ENCODE measurements at places on chromosomes 7 and 10.

GRCh38 chr7:70795948-70796347, 336.0 kb upstream of the GALNT17 start:
- no peak for DNase-seq

DNA sequence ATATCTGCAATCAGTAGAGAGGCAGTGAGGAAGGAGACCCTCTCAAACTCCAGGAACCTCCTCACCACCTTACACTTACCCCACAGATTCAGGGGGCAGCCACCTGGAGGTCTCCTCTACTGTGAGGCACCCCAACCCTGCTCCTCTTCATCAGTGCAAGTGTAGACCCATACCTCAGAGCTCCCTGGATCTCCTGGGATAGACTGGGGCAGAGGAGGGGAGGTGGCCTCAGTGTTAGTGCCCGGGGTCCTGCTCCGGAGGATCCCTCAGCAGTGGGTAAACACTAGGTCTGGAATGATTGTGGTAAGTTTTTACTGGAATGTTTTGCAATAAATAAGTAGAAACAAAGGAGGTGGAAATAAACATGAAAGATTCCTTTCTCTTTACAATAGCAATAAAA, 31.1 kb downstream of the ANTXRL start:
- no peak for DNase-seq

GRCh38 chr7:116574025-116574822, 49.4 kb downstream of the CAV1 start:
- DNase-seq = no peak

GRCh38 chr7:88183051-88183450, 36.8 kb downstream of the SRI start:
- DNase-seq = no peak

DNA sequence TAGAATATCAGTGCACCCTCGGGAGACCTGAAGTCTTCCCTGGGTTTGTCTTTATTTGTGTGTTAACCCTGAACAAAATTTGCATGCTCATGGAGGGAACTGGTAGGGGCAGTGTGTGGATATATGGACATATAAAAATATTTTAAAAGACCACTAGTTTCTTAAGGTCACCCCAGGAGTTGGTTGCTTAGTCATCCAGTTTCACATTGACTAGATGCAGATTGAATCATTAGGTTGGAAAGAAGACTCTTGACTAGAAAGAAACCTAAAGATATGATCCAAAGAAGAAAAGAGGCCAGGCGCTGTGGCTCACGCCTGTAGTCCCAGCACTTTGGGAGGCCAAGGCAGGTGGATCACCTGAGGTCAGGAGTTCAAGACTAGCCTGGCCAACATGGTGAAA, 137.1 kb downstream of the KAT6B start:
- no peak for DNase-seq

GRCh38 chr10:110190170-110190569, 17.2 kb upstream of the MXI1 start:
- no peak for DNase-seq

DNA sequence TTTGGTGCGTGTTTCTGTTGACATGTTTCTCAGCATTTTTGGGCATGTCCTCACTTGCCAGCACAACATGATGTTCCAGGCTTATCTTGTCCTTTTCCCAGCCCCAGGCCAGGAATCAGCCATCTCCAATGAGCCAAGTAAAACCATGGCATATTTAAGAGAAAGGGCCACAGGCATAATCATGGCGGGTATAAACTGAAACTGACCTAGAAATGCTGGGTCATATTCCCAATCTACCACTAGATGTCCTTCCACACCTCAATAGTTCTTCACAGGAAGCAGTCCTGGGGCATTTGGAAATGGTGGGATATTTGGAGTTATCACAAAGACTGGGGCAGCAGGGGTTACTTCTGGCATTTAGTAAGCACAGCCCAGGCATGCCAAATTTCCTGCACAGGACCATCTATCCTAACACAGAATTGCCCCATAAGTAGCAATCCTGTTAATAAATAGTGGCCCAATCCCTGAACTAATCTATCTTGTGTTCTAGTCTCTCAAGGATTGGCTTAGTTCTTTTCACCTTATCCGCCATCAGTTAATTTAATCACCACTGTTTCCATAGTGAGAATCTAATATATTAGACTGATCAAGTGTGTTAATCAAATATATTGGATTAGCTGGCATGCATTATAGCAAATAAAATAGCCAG, 101.6 kb downstream of the NPSR1 start:
- DNase-seq = no peak

DNA sequence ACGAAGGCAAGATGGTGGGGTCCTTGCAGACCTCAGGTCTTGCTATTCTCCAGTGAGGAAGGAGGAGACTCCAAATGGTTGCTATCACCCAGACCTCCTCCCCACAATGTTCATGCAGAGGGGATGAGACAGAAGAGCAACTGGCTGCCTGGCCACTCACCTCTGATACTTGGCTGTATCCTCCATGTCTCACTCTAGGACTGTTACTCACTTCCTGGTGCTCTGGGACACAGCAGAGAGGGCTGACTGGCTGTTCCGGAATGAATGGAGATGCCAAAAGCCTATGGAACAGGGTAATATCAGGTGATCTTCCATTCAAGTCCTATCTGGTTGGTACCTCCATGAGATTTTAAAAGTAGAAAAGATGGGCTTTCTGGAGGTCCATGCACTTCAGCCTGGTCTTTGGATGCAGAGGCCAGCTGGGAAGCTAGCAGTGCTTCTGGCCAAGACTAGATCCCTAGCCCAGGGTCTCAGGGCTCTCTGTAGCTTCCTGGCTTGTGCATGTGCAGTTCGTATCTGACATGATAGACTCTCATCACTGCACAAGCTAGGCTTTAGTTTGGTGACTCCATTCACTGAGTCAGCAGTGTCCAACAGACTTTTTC, 27.0 kb upstream of the ABI1 start:
- no peak for DNase-seq

DNA sequence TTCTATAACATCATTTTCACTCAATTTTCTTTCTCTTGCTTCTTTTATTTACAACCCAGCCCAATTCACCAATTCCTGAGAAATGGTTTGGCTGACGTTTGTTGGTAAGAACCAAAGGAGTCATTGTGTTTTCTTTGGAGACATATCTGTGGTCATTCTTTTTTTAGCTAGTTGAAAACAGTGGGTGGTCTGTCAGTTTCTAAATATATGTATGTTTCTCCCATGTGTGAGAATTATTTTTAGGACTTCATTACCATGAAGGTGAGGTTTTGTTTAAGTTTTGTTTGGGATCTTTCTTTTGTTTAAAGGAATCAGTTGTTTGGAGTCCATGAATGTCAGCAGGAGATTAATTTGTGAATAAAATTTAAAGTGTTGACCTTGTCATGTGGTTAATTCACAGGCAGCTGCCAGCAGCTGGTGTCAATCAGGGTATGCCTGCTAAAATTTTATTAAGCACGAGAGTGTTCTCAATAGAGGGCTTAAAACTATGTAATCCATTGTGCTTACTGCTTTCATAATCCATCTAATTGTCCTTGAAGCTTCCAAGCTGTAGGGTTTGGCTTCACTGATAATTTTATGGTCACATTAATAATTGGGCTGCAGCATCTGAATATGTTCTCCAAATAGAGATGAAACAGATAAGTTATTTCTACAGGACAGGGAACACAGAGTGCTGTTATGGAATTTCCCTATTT, 38.7 kb downstream of the INSYN2A start:
- no peak for DNase-seq

DNA sequence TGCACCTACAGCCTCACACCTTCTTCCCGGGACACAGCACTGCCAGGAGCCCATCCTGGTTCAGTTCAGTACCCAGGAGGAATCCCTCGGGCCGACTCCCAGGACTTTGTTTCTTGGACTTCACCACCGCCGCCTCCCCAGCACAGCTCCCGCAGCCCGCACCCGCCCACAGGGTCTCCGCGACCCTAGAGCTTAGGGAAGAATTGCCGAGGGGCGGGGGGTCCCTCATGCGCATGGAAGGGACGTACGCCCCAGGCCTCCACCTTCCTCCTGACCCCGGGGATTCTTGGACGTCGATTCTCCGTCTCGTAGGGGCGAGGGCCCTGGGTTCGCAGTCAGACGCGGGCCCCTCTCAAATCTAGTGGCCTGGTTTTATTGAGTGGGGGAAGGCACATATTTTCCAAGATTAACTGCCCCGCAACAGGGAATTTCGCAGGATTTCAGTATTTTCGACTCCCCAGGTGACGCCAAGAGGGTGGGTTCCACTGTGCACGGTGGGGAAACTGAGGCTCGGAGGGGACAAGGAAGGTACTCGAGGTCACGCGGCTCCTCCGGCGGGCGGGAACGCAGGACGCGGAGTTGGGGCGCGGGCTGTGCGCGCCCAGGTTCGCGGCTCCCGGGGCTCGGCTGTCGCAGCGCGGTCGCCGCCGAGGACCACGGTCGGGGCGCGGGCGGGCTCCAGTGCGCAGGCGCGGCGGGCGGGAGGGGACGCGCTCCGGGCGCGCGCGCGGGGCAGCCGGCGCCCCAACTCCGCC, at the start of gene ADCY1:
Gene ADCY1, plus strand, starts transcription at position 708 of the 755 bp plus-strand sequence. CDS start 176 bp downstream, outside the sequence.
- DNase-seq = no peak

DNA sequence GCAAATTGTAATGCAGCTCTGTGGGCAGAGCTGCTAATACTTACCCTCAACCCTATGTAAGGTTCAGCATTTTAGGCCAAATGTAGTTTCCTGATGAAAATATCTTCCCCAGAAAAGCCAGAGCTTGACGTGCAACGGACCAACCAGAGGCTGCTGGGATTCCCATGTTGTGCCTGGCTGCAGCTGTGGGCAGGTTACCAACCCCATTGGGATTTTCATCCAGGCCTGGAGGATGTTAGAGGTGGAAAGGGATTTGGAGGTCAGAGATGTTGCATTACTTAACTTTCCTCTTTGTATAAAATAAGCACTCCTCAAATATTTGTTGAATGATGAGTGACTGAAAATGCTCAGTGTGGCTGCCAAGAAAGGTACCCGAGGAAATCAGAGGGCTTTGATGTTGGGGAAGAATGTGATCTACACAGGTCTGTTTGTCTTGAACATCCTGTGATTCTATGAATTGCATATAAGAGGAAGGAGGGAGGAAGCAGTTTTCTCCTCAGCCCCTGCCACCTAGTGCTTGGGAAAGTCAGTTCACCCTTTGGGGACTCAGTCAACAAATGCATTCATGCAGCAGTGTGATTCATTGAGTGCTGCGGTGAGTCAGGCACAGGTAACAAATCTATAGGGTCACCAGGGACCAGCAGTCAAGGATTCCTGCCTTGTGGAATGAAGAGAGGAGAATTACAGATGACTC, 487.2 kb downstream of the RPS24 start:
- DNase-seq = peak; percentile 46

GRCh38 chr7:48786951-48787350, 137.4 kb upstream of the CDC14C start:
- DNase-seq = no peak

DNA sequence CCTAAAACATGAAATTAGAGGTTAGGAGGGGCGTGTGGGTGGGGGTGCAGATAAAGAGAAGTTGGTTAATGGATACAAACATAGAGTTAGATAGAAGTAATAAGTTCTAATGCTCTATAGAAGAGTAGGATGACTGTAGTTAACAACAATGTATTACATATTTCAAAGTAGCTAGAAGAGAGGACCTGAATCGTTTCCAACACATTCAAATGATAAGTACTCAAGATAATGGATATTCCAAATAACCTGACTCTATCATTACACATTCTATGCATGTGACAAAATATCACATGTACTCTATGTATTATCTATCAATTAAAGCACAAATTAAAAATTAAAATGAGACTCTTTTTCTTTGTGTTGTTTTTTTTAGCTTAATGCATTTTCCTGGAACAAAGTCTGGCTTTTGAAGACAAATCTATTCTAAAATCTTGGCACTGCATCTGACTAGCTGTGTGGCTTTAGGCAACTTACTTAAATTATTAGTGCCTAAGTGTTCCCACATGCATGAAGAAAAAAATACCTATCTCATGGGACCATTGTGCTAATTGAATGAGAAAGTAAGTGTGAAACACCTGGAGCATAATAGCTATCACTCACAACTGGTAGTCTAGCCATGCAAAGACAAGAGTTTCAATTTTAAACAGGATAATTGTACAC, 75.7 kb downstream of the SEMA3C start:
- DNase-seq = no peak

DNA sequence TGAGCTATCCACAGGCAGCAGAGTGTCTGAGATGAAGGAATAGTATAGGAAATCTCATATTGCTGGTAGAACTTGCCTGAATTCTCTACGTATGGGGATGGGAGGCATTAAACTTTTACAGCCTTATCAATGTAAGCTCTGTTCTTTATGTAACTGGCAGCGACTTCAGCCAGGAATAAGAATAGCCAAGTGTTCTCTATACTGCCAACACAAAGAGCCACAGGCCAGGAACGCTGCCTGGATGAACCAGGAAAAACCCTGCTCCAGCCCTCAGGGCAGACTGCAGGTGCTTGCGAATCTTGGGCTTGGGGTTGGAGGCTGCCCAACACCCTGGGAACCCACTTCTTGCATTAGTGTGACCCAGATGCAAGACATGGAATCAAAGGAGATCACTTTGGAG, 6.1 kb upstream of the OLAH start:
- no peak for DNase-seq

DNA sequence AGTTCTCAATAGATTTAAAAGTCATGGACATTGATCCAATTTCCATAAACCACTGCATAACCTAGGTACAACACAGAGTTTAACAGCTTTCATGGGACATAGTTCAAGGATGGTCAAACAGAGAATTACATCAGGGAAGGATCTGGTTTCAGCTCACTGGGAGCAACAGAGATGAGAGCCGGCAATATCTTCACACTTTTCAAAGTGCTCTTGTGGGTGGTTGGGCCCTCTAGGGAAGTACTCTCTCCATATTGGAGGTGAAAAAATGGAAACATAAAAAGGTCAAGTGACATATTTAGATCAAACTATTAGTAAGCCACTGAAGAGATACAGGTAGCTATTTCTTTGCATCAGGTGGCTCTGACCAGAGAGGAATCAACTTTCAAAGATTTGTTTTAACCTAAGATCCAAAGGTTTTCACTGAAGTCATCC, 61.8 kb upstream of the LRRN3 start:
- no peak for DNase-seq

DNA sequence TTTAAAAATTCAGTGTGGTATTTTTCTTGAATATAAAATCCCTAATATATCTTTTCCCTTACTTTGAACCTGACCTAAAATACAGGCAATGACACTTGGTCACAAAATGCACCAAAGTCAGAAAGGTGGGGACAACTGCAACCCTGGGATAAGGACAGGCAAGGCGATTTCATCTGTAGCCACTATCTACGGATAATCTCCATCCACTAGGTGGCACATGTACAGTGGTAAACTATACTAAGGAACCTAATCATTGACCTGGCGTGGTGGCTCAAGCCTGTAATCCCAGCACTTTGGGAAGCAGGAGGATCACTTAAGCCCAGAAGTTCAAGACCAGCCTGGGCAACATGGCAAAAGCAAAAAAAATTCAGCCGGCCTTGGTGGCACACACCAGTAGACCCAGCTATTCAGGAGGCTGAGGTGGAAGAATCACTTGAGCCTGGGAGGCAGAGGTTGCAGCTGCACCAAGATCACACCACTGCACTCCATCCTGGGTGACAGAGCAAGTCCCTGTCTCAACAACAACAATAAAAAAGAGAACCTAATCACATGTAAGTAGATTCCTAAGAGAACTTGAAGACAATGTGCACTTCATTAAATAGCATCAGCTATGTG, 98.9 kb downstream of the KMT2C start:
- DNase-seq = no peak

- DNase-seq = no peak
These were observed 258.4 kb upstream of the FZD1 start for GRCh38 chr7:91005841-91006240.

All from activated CD8-positive, alpha-beta memory T cell treated with anti-CD3 and anti-CD28 coated beads for 24 hours (primary cell).